Foreskin fibroblast (primary cell): ENCODE measurements at places on chromosomes 6 and 20.
A peak's percentile ranks its signal among the peaks of the same experiment; 100 is the strongest.

DNA sequence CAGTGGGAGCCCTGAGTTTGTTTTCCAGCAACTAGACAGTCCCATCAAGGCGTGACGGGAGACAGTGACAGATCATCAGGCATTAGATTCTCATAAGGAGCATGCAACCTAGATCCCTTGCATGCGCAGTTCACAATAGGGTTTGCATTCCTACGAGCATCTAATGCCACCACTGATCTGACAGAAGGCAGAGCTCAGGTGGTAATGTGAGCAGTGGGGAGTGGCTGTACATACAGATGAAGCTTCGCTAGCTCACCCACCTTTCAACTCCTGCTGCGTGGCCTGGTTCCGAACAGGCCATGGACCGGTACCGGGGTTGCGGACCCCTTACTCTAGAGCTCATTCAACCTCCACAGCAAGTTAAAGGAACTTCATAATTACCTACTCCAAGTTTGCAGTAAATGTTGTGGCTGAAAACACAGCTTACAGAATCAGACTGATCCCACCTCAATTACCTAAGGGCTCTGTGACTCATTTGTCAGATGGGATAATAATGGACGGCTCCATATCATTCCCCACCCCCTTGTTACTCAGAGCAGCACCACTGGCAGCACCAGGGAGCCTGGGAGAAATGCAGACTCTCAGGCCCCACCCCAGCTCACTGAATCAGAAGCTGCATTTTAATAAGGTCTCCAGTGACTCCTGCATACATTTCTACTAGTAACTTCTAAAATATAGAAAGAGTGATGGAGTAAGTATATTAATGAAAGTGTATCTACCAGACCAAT lies 15.7 kb downstream of the PXMP4 start:
- DNase-seq: no peak

DNA sequence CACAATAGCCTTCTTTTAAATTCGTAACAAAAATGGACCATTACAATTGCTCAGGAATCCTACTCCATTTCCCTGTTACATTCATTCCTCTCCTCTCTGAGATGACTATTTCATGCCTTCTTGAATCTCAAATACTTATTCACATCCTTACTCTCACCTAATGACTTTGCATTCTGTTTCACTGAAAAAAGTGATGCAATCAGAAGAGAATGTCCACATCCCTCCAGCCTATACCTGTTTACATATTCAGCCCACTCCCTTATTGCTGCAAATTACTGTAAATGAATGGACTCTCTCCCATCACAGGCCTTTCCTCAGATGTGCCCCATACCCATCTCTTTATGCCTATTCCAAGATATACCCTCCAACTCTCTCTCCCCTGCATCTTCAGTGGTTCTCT lies 8.6 kb downstream of the TAAR1 start:
- no peak for DNase-seq

- no peak for DNase-seq
These were observed 4.9 kb upstream of the IPCEF1 start for GRCh38 chr6:154361476-154361875.

DNA sequence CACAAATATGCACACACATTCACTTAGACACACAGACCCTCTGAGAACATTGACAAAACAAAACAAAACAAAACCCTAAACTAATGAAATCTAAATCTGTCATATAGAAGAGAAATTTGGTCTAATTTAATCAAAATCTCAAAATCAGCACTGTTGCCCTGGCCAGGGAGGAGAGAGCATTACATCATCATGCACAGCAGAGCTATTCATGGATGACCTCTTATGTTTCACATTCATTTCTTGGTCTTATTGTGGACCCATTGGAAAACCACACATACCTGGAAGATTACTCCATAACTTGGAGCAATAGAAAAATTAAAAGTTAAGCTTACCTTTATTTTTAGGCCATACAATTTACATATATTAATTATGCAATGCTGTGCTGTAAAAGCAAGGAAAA lies 1223.6 kb upstream of the GJE1 start:
- peak; percentile 75 for DNase-seq

DNA sequence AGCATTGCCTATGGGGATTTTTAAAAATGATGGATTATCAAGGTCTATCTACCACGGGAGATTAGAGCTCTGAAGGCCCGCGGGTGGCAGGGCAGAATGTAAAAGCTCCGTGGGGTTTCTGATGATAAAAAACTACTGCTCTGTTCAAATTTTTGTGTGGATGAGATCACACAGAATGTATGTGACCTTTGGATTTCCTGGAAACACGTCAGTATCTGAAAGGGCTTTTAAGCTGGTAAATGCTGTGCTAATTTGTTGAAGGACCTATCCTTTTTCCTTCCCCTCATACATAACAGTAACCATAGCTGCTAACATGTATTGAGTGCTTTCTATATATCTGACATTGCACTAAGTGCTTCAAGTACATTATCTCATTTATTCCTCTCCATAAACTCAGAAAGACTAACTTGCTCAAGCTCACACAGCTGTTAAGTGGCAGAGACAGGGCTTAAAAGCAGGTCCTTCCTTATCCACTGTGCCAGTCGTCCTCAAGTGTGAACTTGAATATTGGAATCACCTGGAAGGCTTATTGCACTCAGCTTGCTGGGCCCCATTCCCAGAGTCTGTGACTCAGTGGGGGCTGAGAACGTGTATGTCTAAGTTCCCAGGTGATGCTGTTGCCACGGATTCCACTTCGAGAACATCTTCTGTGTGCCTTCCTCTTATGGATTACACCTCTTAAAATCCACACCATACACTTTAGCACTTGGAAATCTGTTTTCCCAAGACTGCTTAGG lies 1.9 kb upstream of the TMEM242 start:
- peak; percentile 28 for DNase-seq

DNA sequence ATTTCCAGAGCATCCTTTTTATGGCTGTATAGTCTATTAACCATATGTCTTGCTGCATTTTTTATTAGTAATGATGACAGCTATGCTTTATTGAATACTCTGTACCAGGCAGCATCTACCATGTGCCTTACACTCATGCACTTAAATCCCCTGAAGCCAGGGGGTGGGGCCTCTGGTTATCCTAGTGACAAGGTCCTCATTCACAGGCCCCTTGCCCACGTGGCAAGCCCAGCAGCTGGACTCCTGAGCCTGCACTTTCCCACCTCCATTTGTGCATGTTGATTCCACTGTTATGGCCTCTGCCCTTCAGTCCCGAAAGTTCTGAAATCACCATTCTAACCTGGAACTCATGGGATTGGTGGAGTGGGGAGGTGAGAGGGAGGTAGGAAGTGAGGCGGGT lies 22.3 kb downstream of the ACTR5 start:
- DNase-seq: no peak
